ENCODE measurements at places on chromosomes 12 and 14. TPM values are rescaled to one million over a fixed set of nuclear protein-coding genes. Genes with fewer than 3 reads are reported as not detected.
A peak's percentile ranks its signal among the peaks of the same experiment; 100 is the strongest.

- DNase-seq: no peak
Measured at GRCh38 chr14:104429291-104429861, 150.2 kb upstream of the C14orf180 start.

- DNase-seq: no peak
Measured at GRCh38 chr14:97337267-97337666, 540.1 kb downstream of the VRK1 start.

DNA sequence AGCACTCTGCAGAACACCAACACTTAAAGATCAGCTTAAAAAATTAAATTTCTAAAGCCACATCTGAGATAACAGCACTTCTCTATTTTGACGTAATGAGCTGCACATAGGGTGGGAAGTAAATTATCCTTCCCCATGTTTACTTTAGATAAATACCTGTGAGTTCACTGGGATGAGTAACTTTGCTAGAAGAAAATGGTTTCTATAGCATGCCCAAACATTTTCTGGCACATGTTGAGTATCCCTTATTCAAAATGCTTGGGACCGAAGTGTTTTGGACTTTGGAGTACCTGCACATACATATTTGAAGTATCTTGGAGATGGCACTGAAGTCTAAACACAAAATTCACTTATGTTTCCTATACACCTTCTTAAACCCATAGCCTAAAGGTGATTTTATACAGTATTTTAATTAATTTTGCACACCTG lies 6.6 kb downstream of the SLC38A2 start:
- DNase-seq: no peak

DNA sequence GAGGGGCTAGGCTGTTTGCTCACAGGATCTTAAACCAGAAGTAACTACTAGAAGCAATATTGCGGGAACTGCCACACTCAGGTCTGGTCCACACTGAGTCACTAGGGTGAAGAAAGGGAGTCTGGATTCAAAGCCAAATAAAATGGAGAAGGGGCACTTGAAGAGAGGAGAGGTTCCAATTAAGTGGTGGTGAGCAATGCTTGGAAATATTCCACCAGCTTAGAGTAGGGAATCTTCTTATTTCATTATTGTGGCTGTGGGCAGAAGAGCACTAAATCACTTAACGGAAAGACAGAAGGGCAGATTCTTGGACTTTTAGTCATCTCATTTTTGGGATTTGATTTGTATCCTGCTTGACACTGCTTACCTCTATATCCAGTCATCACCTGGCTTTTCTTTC lies 48.6 kb upstream of the PPP1R12A start:
- no peak for DNase-seq

The KRT86 gene
- not detected for total RNA-seq

- DNase-seq: peak; percentile 30
Measured at GRCh38 chr12:6049992-6050391, 74.5 kb downstream of the VWF start.

The ITPR2 gene
- 65.2 TPM for total RNA-seq

GRCh38 chr12:6697584-6698351 lies 2.8 kb downstream of the PIANP start:
- peak; percentile 85 for DNase-seq

All from GM23338 (cell line).